ENCODE measurements at places on chromosomes 11 and 22.

- DNase-seq, result no peak
Measured at GRCh38 chr11:96306933-96307775, 35.8 kb downstream of the MAML2 start.

- DNase-seq, result no peak
Measured at GRCh38 chr11:95074792-95075563, 8.3 kb downstream of the SRSF8 start.

DNA sequence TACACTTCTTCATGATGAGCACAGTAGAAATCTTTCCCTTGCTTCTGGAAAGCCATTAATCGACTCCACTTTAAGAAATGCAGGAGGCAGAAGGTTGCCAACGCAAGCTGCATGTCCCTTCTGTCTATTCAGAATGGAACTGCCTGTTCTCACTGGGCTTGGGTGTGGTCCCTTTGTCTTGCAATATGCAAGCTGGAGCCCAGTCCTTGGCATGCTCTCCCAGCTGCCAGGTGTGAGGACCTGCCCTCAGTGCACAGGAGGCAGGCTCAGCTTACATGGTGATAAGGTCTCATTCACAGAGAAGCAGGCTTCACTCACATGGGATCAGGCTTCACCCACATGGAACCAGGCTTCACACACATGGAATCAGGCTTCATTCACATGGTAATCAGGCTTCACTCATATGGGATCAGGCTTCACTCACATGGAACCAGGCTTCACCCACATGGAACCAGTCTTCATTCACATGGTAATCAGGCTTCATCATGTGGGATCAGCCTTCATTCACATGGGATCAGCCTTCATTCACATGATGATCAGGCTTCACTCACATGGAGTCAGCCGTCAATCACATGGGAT lies 59.2 kb upstream of the USP47 start:
- no peak for DNase-seq

GRCh38 chr22:49540913-49541692 lies 286.6 kb downstream of the BRD1 start:
- no peak for DNase-seq
